ENCODE measurements at places on chromosomes 1 and 21. TPM values are rescaled to one million over a fixed set of nuclear protein-coding genes. Genes with fewer than 3 reads are reported as not detected.

AKNAD1 gene
- 0.17 TPM for total RNA-seq

CLDN8 gene
- total RNA-seq, result not detected

PIK3R3 gene
- 1.8 TPM for total RNA-seq

AGMAT gene
- total RNA-seq, result 1.0 TPM
